A375 (cell line): ENCODE measurements at places on chromosomes 6 and 20. TPM values are rescaled to one million over a fixed set of nuclear protein-coding genes. Genes with fewer than 3 reads are reported as not detected.

Gene CRISP2
- 0.29 TPM in 1 of 2 replicates, not detected in the other for total RNA-seq

Gene RING1
- 33.7 and 37.4 TPM in 2 replicates for total RNA-seq

Gene C20orf141
- 1.7 TPM in 1 of 2 replicates, not detected in the other for total RNA-seq

Gene FNDC11
- total RNA-seq: 0.08 and 0.45 TPM in 2 replicates

Gene KIAA0408
- 0.11 and 0.23 TPM in 2 replicates for total RNA-seq

Gene ZBTB12
- 5.6 and 6.4 TPM in 2 replicates for total RNA-seq

Gene SH3BGRL2
- 2.1 and 2.2 TPM in 2 replicates for total RNA-seq

Gene SLC12A5
- not detected in 2 replicates for total RNA-seq
